ENCODE measurements at places on chromosomes 3 and 15.

DNA sequence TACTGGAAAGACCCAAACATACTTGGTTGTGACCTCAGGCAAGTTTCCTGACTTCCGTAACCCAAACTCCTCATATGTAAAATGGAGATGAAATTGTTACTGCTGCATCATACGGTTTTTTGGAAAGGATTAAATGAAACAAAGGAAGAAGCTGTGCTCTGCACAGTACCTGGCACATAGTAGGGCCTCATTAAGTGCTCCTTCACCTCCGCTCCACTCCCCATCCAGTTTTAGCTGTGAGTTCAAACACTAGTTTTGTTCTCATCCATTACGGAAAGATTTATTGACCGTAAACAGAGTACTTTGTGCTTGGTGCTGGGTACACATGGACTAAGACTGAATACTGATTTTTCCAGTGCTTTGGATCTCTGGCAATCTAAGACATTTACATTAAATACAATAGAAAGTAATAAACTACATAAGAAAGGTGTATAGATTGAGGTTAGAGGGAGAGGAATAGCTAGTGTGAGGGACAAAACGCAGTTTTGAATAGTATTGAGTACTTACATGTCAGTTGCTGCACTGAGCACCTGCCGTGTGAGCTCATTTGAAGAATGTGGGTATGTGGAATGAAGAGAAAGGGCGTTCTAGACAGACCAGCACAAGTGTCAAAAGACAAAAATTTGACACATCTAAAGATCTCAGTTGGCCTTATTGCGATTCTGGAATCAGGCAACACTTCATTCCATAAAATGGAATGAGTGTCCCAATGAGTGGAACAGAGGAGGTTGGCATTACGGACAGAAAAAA is 594 bp upstream of the ICE2 start:
- DNase-seq = no peak

- DNase-seq = no peak
Measured at GRCh38 chr3:185789891-185790830, 34.7 kb downstream of the IGF2BP2 start.

DNA sequence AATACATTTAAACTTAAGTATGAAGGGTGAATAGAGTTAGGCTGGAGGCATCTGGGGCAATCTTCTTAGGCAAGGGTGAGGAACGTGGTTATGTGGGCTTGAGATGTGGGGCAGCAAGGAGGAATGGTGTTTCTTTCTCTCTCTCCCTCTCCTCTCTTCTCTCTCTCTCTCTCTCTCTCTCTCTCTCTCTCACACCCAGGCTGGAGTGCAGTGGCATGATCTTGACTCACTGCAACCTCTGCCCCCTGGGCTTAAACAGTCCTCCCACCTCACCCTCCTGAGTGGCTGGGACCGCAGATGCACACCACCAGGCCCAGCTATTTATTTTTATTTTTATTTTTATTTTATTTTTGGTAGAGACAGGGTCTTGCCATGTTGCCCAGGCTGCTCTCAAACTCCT is 4.0 kb upstream of the MGA start:
- DNase-seq = no peak

GRCh38 chr3:128070898-128071591 is 18.8 kb downstream of the SEC61A1 start:
- no peak for DNase-seq

GRCh38 chr15:80494351-80494751 is 90.2 kb downstream of the ARNT2 start:
- no peak for DNase-seq

Measured in thoracic aorta (tissue), 2 donors.